Bronchial epithelial cell (primary cell): ENCODE measurements at places on chromosomes 7 and 10. TPM values are rescaled to one million over a fixed set of nuclear protein-coding genes. Genes with fewer than 3 reads are reported as not detected.

The DOCK1 gene
- 148 and 173 TPM in 2 replicates for total RNA-seq

The TMEM176A gene
- total RNA-seq, result 0.79 TPM in 1 of 2 replicates, not detected in the other

The TMEM26 gene
- under 0.01 TPM in 1 of 2 replicates, not detected in the other for total RNA-seq

The ZNF117 gene
- 5.8 and 20.4 TPM in 2 replicates for total RNA-seq

The ERVW-1 gene
- not detected in 2 replicates for total RNA-seq

The ZNF735 gene
- not detected in 2 replicates for total RNA-seq

The AGR2 gene
- total RNA-seq, result 118 and 163 TPM in 2 replicates

The OPN4 gene
- not detected in 2 replicates for total RNA-seq

The PSMC2 gene
- 182 and 186 TPM in 2 replicates for total RNA-seq

The ST8SIA6 gene
- 0.53 and 4.4 TPM in 2 replicates for total RNA-seq

The GGCT gene
- 57.9 and 67.8 TPM in 2 replicates for total RNA-seq

The UPK3BL1 gene
- 122 and 1,140 TPM in 2 replicates for total RNA-seq

The PDE6C gene
- total RNA-seq, result not detected in 2 replicates

The C10orf95 gene
- 2.9 and 6.3 TPM in 2 replicates for total RNA-seq

The GPR85 gene
- total RNA-seq, result 0.26 and 0.77 TPM in 2 replicates

The RBM28 gene
- total RNA-seq, result 17.1 and 18.1 TPM in 2 replicates

The SEC31B gene
- total RNA-seq, result 1.6 and 1.7 TPM in 2 replicates

The TMEM209 gene
- total RNA-seq, result 7.4 and 9.5 TPM in 2 replicates

The DOCK4 gene
- 4.5 and 10.1 TPM in 2 replicates for total RNA-seq

The MOGAT3 gene
- not detected in 2 replicates for total RNA-seq

The SLC26A5 gene
- not detected in 2 replicates for total RNA-seq

The NRBF2 gene
- total RNA-seq, result 40.0 and 58.4 TPM in 2 replicates

The RALA gene
- 15.3 and 22.4 TPM in 2 replicates for total RNA-seq

The ARHGAP21 gene
- 62.1 and 80.6 TPM in 2 replicates for total RNA-seq

The NCF1 gene
- 2.6 and 3.2 TPM in 2 replicates for total RNA-seq

The CYP3A4 gene
- 0.26 TPM in 1 of 2 replicates, not detected in the other for total RNA-seq

The IQUB gene
- 0.13 TPM in 1 of 2 replicates, not detected in the other for total RNA-seq

The PITX3 gene
- total RNA-seq, result not detected in 2 replicates

The CDK5 gene
- total RNA-seq, result 11.6 and 12.4 TPM in 2 replicates

The SRGN gene
- 0.26 and 1.0 TPM in 2 replicates for total RNA-seq

The PBLD gene
- 0.53 and 2.4 TPM in 2 replicates for total RNA-seq

The CCL24 gene
- not detected in 2 replicates for total RNA-seq

The KCNH2 gene
- under 0.01 and 0.13 TPM in 2 replicates for total RNA-seq

The TAS2R4 gene
- 1.8 and 5.4 TPM in 2 replicates for total RNA-seq

The PTPRN2 gene
- 1.1 and 2.8 TPM in 2 replicates for total RNA-seq

The PPP1R9A gene
- total RNA-seq, result 0.79 and 1.0 TPM in 2 replicates

The CRTAC1 gene
- total RNA-seq, result not detected in 2 replicates

The RTKN2 gene
- 0.79 and 1.7 TPM in 2 replicates for total RNA-seq

The TMEM229A gene
- total RNA-seq, result not detected in 2 replicates

The ZNF511 gene
- total RNA-seq, result 16.4 and 23.2 TPM in 2 replicates

The GSTO2 gene
- 24.7 and 29.2 TPM in 2 replicates for total RNA-seq

The PIP gene
- not detected in 2 replicates for total RNA-seq

The UTF1 gene
- not detected in 2 replicates for total RNA-seq

The ICA1 gene
- total RNA-seq, result 10.5 and 14.8 TPM in 2 replicates

The LIPN gene
- 1.3 TPM in 1 of 2 replicates, not detected in the other for total RNA-seq

The MYOF gene
- 108 and 133 TPM in 2 replicates for total RNA-seq

The ZNF804B gene
- total RNA-seq, result not detected in 2 replicates

The P4HA1 gene
- 138 and 173 TPM in 2 replicates for total RNA-seq

The PHKG1 gene
- total RNA-seq, result 0.26 and 0.77 TPM in 2 replicates

The ZEB1 gene
- total RNA-seq, result 2.6 and 3.3 TPM in 2 replicates

The ZDHHC4 gene
- 92.1 and 94.6 TPM in 2 replicates for total RNA-seq

The WNT8B gene
- not detected in 2 replicates for total RNA-seq

The DPP6 gene
- not detected in 2 replicates for total RNA-seq

The SLC13A1 gene
- total RNA-seq, result not detected in 2 replicates

The HACD1 gene
- total RNA-seq, result 22.1 and 24.6 TPM in 2 replicates

The CLDN4 gene
- 55.5 and 126 TPM in 2 replicates for total RNA-seq

The CPXM2 gene
- under 0.01 and 0.26 TPM in 2 replicates for total RNA-seq

The IL15RA gene
- 0.51 and 0.79 TPM in 2 replicates for total RNA-seq

The PGAM2 gene
- 0.53 and 0.90 TPM in 2 replicates for total RNA-seq

The TSPAN12 gene
- total RNA-seq, result 1.6 and 2.7 TPM in 2 replicates
